ENCODE measurements at places on chromosomes 12 and 14. TPM values are rescaled to one million over a fixed set of nuclear protein-coding genes. Genes with fewer than 3 reads are reported as not detected.

MDM1 gene
- total RNA-seq: 9.0 TPM

PRKCH gene
- total RNA-seq: 1.8 TPM

P2RX2 gene
- total RNA-seq: not detected

PKP2 gene
- total RNA-seq: 0.35 TPM

PRH2 gene
- total RNA-seq: not detected

All from smooth muscle cell of the coronary artery (primary cell).